ENCODE measurements at places on chromosomes 11 and 22.
A peak's percentile ranks its signal among the peaks of the same experiment; 100 is the strongest.

DNA sequence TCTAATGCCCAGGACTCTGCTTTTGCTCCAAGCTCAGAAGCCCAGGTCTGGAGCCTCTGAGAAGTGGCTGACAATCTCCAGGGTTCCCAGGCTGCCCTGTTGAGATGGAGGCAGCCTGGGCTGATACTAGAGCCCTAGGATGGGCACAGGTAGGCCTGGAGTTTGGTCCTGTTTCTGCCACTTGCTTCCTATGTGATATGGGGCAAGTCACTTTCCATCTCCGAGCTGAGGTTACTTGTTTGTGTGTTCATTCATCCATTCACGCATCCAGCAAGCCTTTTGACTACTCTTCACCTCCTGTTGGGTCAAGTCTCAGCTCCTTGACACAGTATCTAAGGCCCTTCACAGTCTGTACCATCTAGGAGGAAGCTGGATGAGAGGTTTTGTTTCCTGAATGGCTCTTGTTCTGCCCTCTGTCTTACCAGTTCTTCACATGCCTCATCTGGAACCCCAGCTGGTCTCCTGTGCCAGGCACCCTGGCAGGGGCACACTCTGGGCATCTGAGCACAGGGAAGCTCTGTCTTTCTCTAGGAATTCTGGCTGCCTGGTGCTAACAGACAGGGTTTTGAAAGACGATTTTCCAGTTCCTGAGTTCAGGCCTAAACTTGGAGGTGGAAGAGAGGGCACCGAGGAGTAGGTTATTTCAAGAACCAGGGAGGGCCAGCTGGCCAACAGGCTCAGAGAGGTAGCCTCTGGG lies 53.2 kb upstream of the AMPD3 start:
- DNase-seq, result no peak

DNA sequence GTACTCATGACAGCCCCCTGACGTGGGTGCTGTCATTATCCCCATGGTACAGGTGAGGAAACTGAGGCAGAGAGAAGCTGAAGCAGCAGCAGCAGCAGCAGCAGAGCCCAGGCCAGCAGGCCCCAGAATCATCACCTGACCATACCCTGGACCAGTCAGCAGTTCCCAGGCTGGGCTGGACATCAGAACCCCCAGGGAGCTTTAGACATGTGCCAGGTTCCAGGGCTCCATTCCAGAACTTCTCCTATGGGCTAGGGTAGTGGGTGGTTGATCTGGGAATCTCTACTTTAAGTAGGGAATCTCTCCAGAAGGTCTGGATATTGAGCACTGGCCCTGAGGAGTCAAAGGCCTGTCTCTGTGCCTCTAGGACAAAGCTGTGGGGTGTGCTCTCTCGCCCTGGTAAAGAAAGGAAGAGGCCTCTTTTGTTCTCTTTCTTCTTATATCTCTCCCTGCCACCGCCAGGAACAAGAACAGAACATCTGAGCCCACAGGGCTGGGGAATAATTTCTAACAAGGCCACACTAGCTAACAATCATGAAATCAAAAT lies 26.6 kb downstream of the MAFF start:
- no peak for DNase-seq

DNA sequence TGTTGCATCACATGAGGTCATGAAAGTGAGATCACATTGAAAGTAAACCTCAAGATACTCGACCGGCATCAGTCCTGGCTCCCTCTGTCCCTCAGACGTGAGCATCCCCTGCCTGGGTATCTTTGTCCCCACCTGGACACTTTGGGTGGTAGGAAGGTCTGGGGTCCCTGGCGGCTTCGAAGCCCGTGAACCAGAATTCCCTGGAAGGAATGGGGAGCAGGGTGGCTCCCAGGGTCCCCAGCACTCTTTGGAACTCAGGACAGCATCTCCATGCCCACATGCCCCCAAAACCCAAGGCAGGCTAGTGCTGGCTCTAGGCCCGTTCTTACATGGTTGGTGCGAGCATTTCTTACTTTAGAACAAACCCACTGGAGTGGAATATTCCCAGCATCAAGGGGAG lies 7.5 kb downstream of the DERL3 start:
- no peak for DNase-seq

- DNase-seq, result no peak
Measured at GRCh38 chr11:64324692-64325469, 7.0 kb downstream of the PRDX5 start.

GRCh38 chr11:34313099-34313517 lies 44.7 kb downstream of the ABTB2 start:
- no peak for DNase-seq

DNA sequence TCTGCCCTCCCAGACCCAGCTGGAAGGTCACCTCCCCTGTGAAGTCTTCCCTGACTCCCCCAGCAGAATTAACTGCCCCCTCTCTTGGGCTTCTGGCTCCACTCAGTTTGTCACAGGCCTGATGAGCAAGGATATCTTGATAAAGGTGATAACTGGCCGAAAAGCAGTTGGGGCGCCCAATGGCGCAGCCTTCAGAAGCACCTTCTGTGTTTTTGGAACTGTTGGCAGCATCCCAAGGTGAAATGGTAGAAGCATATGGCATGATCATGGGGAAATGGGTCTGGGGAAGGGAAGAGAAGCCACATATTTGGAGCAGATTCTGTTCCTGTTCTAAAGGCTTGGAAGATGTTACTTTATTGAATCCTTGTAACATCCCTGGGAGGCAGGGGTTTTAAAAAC lies 2.8 kb upstream of the TAB1 start:
- no peak for DNase-seq

GRCh38 chr11:60951904-60952741 lies at the start of gene SLC15A3:
TSS of gene SLC15A3 (minus strand) at chr11:60952176. CDS start at chr11:60951551, 625 bp downstream.
- no peak for DNase-seq

DNA sequence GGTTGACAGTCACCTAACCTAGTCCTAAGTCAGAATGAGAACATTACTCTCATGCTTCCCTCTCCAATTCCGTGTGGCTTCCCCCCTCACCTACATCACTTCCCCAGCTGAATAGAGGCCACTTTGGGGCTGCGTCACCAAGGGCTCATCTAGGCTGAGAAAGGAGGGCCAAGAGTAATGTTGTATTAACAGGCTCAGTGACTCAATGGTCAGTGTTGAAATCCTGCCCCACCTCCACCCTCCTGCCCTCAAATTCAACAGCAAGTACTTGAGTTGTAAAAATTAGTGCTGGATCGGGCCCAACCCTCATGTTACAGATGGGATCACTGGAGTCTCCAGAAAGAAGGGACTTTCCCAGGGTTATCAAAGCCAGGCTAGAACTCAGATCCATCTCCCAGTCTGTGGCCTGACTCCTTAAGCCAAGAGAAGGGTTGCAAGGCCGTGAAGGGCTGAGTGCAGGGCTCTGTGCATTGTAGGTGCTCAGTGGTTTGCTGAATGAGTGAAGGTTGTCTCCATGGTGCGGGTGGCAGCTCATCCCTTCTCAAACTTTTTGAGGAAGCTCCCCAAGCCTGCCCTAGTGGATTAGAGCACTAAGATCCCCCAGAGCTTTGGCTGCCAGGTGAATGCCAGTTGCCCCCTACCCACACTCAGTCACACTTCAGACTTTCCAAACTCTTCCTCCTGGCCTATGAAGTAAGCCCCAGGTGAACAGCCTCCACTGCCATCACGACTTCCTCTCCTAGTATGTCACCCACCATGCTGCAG lies 3.2 kb downstream of the DGAT2 start:
- DNase-seq, result no peak

DNA sequence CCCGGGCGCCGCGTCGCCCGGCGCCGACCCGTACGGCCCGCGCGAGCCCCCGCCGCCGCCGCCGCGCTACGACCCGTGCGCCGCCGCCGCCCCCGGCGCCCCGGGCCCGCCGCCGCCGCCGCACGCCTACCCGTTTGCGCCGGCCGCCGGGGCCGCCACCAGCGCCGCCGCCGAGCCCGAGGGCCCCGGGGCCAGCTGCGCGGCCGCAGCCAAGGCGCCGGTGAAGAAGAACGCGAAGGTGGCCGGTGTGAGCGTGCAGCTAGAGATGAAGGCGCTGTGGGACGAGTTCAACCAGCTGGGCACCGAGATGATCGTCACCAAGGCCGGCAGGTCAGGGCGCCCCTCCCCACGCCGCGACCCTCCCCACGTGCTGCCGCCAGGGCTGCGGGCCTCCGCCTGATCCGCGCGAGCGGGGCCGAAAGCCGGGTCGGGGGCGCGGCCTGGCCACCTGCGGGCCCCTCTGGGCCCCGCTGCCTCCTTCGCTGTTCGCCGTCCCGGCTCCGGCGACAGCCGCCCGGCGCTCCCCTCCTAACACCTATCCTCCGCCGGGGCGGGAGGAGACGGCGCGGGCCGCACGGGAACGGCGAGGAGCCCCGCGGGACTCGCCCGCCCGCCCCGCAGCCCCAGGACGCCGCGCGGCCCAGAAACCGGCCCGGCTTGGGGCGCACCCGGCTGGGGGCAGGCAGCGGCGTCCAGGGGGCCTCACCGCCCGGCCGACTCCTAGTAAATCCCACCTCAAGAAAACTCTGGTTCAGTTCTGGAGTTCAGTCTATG lies 560 bp downstream of the TBX1 start:
- peak; percentile 73 for DNase-seq

- DNase-seq, result no peak
Measured at GRCh38 chr11:67438158-67438902, 848 bp upstream of the PTPRCAP start.

- peak; percentile 12 for DNase-seq
Measured at GRCh38 chr22:23532731-23533130, 47.4 kb downstream of the IGLL1 start.

DNA sequence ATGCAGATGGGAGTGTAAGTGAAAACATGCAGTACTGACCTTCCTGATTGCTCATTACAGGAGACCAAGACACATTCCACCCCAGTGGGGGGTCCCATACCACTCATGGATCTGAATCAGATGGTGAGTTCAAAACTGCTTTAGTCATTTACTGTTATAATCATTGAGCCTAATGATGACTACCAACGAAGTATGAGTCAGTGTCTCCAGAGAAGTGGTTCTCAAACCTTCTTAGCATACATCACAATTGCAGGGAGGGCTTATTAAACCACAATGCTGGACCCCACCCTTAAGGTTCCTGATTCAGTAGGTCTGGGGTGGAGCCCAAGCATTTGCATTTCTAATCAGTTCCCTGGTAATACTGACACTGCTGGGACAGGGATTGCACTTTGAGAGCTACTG lies 75.8 kb downstream of the CD44 start:
- DNase-seq, result no peak

DNA sequence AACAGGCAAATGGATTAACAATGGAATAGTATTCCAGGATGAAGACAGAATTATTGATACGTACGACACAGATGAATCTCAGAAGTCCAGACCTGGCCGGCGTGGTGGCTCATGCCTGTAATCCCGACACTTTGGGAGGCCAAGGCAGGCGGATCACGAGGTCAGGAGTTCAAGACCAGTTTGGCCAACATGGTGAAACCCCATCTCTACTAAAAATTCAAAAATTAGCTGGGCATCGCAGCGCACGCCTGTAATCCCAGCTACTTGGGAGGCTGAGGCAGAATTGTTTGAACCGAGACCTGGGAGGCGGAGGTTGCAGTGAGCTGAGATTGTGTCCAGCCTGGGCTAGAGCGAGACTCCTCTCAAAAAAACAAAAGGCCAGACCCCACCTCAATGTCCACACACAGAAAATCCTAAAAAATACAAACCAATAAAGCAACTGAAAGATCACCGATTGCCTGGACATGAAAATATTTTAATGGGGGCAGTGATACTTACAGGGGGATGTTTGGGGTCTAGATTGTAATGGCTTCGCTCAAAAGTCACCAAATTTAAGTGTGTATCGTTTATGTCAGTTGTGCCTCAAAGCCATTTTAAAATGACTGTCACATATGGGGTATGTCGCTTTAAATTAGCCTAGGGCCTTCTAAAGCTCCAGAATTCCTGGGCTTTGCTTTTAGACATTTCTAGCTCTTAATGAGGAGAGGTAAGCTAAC lies 3.8 kb downstream of the RPS25 start:
- no peak for DNase-seq

DNA sequence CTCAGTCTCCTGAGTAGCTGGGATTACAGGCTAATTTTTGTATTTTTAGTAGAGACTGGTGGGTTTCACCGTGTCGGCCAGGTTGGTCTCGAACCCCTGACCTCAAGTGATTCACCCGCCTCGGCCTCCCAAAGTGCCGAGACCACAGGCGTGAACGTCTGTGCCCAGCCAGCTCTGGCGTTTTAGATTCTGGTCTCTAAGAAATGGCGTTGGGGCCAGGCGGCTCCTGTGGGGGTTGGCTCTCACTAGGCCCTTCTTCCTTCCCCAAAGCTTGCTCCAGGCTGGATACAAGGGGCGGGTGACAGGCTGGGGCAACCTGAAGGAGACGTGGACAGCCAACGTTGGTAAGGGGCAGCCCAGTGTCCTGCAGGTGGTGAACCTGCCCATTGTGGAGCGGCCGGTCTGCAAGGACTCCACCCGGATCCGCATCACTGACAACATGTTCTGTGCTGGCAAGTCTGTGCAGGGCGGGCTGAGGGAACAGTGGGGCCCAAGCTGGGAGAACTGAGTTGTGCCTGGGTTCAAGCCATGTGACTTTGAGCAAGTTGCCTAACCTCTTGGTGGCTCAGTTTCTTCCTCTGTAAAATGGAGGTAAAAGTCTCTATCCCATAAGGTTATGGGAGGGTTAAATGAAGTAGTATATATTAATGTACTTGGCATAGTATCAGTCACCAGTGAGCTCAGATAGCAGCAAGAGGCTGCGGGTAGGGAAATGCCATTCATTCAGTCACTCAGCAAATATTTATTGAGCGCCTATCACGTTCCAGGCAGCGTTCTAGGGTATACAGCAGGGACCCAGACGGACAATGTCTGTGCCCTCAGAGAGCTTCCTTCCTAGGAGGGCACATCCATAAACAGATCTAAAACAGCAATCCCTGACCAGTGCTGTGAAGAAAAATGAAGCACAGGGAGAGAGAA lies 10.4 kb downstream of the F2 start:
- no peak for DNase-seq
